ENCODE measurements at places on chromosomes 6 and 20. TPM values are rescaled to one million over a fixed set of nuclear protein-coding genes. Genes with fewer than 3 reads are reported as not detected.

Gene C6orf163
- total RNA-seq: 0.24 TPM

Gene SLC12A5
- 11.6 TPM for total RNA-seq

Gene TBC1D32
- total RNA-seq: 1.7 TPM

Gene ARHGAP40
- total RNA-seq: not detected

Gene LKAAEAR1
- total RNA-seq: 1.5 TPM

Gene CST4
- total RNA-seq: not detected

Gene CRISP1
- total RNA-seq: not detected

Gene CPNE5
- 0.11 TPM for total RNA-seq

Gene PRDM13
- total RNA-seq: 1.1 TPM

Gene ZNF184
- 3.1 TPM for total RNA-seq

Gene ZFP57
- total RNA-seq: not detected

Gene OGFRL1
- 6.1 TPM for total RNA-seq

Gene KIF25
- not detected for total RNA-seq

Measured in A549 treated with CpdA at 1 μM for 4 hours (cell line).